ENCODE measurements at places on chromosomes 5 and 9.

- no peak for DNase-seq
These were observed 209.4 kb upstream of the MSX2 start for GRCh38 chr5:174514983-174515394.

GRCh38 chr5:16557477-16557876, 59.3 kb downstream of the RETREG1 start:
- no peak for DNase-seq

GRCh38 chr5:143569213-143569701, 165.8 kb upstream of the NR3C1 start:
- DNase-seq, result no peak

- peak; percentile 90 for DNase-seq
These were observed 75.0 kb downstream of the STK10 start for GRCh38 chr5:172113036-172113435.

GRCh38 chr5:173300389-173301047, 27.7 kb downstream of the STC2 start:
- no peak for DNase-seq

GRCh38 chr5:20224046-20224445, 236.0 kb upstream of the CDH18 start:
- DNase-seq, result no peak

GRCh38 chr9:124264823-124265233, 7.1 kb downstream of the NEK6 start:
- no peak for DNase-seq

DNA sequence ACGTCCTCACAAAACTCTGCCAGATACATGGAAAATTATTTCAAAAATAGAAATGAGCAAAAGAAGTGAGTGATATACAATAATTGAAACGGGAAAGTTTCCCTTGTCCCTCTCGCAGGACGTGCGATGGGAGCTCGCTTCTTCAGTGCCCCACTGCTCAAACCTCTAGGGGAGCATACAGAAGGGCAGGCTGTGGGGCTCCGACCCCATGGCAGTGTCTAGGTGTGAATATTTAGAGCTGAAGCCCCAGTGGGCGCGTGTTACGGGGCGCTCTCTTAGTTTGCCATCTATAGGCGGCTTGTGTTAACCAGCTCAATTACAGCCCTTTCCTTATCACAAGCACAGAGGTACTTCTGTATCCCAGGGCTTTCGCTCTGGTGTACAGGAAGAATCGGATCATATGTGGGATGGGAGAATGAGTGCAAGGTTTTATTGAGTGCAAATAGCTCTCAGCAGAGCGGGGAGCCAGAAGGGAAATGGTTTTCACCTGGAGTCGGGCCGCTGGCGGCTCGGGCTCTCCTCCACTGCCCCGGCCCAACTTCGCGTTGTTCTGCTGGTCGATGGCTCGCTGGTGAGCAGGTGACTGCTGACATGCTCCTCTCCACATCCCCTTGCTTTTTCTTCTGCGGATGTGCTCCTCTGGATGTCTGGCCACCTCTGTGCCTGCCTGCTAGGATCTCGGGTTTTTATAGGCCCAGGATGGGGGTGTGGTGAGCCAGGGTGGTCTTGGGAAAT, 334.0 kb upstream of the PTPRD start:
- no peak for DNase-seq

DNA sequence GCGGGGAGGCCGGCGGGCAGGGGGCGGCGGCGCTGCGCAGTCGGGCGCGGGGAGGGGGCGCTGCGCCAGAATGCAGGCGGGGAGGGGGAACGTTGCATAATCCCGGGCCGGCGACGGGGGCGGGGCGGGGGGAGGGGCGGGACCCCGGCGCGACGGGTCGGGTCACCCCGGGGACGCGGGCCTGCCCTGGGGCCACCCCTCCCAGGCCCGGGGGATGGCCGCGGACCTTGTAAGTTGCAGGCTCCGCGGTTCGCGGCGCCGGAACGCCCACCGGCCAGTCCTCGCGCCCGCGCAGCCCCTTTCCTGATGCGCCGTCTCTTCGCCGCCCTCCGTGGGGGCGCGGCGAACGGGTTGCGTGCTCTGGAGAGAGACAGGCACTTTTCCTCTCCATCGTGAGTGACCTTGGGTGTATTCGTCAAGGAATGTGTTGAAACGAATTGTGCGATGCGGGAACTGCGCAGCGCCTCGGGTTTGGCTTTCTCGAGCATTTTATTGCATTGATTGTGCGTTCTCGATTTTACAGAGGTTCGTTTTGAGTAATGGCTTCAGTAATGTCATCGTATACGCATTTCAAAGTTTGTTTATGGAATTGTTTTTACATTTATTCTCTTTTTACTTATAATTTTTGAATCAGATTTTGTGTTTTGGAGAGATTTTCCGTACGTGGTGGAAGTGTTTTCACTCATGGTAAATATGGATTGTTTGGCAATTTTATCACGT, 802 bp downstream of the SPIN1 start:
- no peak for DNase-seq

DNA sequence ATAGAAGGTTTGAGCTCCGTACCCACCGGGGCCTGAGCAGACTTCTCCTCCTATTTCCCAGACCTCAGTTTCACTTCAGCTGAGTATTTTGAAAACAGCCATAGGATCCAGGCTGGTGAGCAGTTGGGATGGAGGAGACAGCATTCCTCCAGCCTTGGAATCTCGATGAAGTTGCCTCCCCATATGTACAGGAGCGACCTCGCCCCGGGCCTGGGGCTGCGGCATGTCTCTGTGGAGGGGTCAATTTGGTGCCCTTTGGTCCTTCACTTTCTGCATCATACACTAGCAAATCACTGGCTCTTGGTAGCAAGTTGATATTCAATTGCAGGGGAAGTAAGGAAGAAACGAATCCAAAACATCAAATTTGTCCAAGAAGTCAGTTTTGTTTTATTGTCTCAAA, 402.0 kb upstream of the IRX4 start:
- no peak for DNase-seq

DNA sequence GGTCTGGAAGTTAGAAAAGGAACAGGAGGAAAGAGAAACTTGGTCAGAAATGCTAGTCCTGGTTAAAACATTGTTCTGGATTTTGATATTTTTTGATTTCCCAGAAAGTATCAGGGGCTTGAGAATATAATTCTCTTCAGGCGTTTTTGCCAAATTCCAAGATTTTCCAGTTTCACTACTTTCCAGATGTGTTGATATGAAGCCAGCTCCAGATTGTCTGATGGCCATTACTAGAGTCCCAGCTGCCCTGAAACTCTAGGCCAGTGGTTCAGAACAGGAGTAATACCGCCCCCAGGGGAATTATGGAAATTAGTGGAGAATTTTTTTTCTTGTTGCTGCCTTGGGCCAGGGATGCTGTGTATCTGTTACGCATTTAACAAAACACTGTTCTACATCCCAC, 88.6 kb downstream of the KCNN2 start:
- no peak for DNase-seq

GRCh38 chr9:109922617-109923470, 142.8 kb downstream of the PALM2AKAP2 start:
- no peak for DNase-seq

GRCh38 chr9:78009186-78009585, 22.4 kb downstream of the GNAQ start:
- no peak for DNase-seq

DNA sequence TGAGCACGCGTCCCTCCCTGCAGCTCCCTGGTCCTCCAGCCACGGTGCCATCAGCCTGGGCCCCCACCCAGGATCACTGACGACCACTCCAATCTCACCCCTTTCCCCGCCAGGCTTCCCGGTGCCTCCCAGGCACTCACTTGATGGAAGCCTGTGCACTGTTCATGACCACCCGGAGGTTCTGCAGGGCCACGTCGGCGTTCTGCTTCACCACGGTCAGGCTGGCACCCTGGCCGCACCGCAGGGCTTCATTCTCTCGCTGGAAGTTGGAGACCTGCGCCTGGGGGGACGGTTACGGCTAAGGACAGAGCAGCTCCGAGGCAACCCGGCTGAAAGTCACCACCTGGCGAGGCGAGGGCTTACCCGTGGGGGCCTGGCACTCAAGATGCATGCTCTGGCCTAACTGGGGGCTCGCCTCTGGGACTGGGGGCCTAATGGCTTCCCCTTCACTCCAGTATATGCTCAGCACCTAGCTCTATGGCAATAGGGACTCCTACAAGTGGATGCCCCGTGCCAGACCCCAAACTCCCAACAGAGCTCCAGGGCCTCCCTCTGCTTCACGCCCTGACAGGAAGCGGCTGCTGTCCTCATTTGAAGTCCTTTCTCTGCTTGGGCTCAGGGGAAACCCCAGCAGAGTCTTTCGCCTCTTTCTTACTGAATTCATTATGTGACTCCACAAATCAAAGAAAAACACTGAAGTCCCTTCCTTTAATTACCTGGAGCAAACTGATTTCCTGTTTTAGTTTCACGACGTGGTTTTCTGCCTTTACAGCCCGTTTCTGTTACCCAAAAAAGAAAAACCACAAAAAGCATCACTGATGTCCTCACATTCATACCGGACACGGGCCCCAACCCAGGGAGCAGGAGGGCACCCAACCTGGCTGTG, 4.2 kb upstream of the SNAPC4 start:
- DNase-seq, result no peak

DNA sequence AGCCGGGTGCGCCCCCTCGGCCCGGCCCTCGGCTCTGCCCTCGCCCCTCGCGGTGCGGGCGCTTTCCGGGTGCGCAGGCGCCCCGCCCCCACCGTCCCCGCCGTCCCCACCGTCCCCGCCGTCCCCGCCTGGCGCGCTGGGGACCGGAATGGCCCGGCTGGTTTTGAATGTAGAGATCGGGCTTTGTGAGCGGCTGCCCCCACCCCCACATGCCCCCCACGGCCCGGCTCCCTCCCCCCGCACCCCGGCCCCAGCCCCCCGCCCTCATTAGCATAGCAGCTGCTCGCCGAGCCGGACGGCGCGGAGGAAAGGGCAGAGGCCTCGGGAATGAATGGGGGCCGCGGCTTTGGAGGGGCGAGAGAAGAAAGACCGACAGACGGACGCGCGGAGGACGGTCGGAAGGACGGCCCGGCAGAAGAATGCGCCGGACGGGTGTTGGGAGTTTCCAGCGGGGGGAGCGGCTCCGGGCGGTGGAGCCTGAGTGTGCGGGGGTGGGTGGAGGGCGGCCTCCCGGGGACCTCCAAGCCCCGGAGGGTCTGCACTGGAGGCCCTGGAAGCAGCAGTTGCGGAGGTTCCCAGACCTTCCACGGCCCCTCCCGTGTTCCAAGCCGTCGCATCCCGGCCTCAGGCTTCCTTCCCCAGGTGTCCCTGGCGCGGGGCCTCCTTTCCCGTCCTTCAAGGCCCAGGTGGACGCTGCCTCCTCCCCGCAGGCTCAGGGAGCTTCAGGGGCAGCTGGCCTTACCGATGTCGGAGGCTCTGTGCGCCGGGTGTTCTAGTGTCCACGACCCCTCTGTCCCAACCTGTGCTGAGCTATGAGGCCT, 6.0 kb downstream of the NRARP start:
- DNase-seq, result no peak

DNA sequence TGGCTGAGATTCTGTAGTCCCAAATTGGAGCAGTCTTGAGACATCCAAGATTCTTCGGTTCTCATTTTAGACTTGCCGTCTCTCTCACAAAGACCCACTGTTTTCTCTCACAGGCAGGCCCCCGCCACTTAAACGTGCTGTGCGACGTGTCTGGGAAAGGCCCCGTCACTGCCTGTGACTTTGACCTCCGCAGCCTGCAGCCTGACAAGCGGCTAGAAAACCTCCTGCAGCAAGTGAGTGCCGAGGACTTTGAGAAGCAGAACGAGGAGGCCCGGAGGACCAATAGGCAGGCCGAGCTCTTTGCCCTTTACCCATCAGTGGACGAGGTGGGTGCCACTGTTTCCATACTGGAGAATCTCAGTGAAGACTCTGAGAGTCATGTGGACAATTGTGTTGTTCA, 97.2 kb downstream of the DOCK8 start:
- no peak for DNase-seq

- no peak for DNase-seq
These were observed 203.3 kb upstream of the DMRT1 start for GRCh38 chr9:638152-638551.

DNA sequence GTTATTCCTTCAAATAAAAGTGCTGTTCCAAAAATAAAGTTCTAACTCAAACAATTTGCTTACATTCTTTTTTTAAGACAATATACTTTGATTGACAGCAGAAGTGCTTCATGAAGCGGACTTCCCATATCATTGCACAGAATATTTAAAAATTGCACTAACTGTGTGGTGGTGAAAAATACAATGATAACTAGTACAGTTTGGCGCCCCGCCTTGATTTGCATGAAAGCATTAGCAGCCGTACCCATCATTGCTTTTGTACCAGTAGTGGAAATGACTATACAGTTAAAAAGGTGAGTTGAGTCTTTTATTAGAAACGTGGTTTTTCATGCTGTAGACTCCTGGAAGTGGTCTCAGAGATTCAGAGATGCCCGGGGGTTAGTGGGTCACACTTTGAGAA, 69.5 kb upstream of the MAP3K1 start:
- DNase-seq, result no peak

DNA sequence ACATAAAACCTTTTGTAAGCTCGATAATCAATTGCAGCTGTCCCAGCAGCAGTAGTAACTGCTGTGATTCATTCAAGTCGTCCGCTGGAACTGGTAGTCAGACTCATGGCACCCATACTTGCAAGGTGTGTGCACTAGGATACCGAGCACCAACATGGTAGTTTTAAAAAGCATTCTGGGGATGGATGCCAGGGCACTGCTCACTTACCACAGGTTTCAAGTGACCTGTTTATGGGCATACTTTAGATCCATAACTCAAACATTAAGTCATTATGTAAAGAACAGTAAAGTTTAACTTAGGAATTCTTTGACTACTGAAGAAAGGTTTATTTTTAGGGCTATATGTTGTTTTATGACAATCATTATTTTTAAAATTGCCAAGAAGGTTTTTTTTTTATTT, 2277.6 kb downstream of the MAT2B start:
- no peak for DNase-seq

DNA sequence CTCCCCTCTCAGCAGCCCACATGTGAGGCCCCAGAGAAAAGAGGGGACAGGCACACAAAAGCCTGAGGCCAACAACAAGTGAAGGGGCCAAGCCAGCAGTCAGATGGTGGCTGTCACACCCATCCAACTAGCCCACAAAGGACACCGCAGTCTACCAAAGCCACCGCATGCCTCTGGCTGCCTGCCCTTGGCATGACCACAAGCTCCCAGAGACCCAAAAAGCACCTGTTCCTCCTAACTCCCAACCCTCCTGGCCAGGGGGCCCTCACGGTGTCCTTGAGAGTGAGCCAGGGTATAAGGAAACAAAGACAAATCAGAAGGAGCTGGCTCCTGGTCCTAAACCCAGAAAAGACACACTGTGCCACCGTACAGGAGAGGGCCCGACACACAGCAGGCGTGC, 77.8 kb upstream of the LRRTM2 start:
- DNase-seq, result no peak

GRCh38 chr9:36985769-36986467, 48.1 kb downstream of the PAX5 start:
- no peak for DNase-seq

GRCh38 chr5:67543720-67544270, 347.2 kb upstream of the CD180 start:
- no peak for DNase-seq

- no peak for DNase-seq
These were observed 68.4 kb upstream of the IZUMO3 start for GRCh38 chr9:24614070-24614469.

GRCh38 chr5:136063778-136064465, 35.1 kb downstream of the TGFBI start:
- DNase-seq, result no peak

Measured in T-cell (primary cell).